ENCODE measurements at places on chromosomes 2 and 18.

DNA sequence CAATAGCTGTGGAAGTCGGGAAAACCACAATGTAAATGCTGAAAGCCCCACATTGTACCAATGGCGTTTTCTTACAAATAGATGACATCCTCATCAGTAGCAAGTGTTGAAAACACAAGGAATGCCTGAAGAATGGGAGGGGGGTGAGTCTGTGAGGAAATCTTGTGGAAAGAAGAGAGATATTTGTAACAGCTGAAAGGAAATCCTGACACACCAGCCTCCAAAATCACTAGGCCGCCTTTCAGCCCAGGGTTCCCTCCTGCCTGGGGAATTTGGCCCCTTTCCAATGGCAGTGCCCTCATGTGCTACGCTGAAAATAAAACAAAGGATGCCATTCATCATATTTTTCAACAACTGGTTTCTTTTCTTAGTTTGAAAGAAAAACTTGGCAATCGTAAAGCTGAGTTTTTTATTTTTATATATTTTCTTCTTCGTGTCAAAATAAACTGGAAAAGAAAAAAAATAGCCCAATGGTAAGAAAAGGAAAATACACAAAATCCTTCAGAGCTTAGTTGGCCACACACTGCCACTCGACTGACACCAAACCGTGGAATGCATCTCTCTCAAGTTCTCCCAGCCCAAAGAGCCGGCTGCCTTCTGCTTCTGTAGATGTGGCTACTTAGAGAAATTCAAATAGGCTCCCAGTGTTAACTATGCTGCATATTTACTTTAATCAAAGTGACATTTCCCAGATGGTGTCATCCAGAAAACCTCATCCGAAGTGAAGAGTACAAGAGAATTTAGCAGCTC is 52.0 kb downstream of the FTCDNL1 start:
- DNase-seq = no peak

DNA sequence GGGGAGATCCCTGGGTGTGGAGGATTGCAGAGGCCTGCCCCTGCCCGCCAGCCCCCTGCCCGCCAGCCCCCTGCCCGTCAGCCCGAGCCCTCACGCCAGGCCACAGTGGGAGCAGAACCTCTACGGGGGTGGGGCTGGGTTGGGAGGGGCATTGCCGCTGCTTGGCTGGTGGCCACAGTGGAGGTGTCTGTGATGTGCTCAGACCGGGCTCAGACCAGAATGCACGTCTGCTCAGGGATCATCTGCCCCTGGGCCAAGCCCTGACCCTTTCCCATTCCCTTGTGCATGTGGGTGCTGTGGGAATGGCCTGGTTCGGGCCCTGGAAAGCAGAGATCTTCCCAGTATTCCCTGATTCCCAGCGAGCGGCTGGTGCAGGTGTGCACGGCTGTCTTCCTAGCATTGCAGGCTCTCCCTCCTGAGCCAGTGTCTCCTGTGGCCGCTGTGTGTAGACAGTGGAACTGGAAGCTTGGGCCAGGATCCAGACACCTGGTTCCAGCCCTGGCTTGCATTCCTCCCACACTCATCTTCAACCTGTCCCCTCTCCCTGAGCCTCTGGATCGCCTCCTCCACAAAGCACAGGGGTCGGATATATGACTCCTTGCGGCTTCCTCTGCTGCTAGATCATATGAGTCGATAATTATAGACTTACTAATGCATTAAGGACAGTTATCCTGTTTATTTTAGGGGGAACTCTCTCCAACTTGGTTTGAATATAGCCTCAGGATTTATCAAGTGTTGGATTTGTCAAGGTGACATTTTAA is 161.6 kb downstream of the LDLRAD4 start:
- DNase-seq = no peak

- no peak for DNase-seq
Observed at GRCh38 chr2:100408104-100408503, 9.4 kb downstream of the CHST10 start.

- no peak for DNase-seq
Observed at GRCh38 chr2:165969227-165969626, 15.7 kb upstream of the TTC21B start.

GRCh38 chr18:72207280-72207679 is 336.9 kb downstream of the CBLN2 start:
- no peak for DNase-seq

DNA sequence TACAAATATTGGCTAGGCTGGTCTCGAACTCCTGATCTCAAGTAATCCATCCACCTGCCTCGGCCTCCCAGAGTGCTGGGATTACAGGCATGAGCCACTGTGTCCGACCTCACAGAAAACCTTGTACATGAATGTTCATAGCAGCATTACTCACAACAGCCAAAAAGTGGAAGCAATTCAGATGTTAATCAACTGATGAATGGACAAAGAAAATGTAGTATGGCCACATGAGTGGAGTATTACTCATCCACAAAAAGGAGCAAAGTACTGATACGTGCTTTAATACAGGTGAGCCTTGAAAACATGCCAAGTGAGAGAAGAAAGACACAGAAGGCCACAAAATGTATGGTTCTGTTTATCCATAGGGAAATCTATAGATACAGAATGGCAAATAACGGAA is 20.6 kb downstream of the CEP192 start:
- DNase-seq = no peak

DNA sequence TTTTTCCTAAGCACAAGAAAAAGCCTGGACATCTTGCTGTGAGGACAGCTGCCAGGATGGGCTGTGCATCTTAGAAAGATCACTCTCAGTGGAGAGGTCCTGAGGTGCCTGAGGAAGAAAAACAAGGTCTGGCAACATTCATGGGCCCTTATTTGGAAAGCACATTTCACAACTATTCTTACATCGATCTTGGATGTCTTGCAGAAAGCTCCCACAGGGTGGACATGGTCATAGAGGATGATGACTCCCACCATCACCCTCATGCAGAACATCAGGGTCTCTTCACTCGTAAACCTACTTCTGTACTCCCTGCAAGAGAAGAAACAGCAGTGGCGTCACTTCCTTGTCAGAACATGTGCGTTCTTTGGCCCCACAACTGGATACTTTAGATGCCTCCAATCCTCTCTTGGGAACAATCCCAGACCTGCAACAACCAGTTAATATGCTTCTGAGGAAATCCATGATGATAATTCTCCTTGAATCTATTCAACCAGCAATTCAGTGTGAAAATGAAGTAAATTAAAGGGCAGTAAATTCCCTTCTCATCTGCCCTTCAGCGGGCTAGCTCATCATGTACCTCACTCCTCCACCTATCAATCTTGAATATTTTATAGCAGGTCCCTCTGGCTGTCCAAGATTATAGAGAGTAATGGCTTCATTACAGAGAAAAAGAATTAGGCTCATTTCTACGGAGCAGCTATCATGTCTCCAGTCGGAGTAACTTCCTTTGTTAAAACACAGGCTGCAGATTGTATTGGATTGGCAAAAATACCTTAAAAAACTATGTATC is 106.2 kb downstream of the CYRIA start:
- no peak for DNase-seq

- no peak for DNase-seq
Observed at GRCh38 chr2:224927646-224928173, 114.6 kb downstream of the DOCK10 start.

- no peak for DNase-seq
Observed at GRCh38 chr2:12321886-12322285, 394.9 kb upstream of the TRIB2 start.

DNA sequence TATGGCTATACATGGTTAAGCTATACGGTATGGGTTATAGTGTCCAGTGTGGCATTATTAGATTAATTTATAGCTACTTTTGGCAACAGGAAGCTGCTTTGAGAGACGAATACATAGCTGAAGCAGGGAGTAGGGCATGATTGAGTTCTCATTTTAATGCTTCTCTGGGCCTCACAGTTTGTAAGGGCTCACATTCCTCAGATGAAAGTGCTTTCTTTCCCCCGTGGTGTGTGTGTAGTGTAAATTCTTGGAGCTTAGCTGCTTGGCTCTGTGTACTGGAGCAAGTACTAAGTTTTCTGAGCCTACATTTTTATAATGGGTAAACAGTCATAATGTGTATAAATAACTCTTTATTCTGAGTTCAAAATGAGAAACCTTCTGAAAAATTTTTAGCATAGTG is 173.7 kb downstream of the PTPRM start:
- no peak for DNase-seq

- no peak for DNase-seq
Observed at GRCh38 chr2:204389120-204389519, 156.2 kb upstream of the PARD3B start.

DNA sequence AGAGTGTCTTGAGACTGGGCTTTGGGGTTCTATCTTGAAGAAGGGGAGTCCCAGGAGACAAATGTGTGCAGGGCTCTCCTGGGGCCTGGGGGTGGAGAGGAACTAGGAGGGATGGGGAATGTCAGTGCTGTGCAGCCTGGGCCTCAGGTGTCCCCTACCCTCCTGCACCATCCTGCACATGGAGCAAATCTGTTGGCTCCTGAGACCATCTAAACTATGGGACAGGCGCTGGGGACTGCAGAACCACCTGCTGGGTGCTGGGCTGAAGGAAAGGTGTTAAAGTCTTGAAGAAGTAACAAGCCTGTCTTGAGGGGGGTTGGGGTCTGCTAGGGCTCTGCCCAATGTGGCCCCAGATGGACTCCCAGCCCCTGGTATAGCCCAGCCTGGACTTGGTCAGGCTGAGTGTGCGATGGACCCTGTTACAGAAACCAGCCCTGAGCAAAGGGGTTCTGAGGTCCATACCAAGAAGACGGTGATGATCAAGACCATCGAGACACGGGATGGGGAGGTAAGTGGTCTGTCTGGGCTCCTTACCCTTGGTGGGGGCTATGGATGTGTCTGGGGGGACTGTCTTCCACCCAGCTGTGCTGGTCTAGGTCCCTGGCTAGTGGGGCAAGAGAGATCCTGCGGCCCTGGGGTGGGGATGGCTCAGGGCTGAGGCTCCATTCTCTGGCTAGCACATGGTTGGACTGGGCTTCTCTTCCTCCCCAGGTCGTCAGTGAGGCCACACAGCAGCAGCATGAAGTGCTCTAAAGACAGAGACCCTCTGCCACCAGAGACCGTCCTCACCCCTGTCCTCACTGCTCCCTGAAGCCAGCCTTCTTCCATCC is 7.3 kb downstream of the DES start:
- no peak for DNase-seq

GRCh38 chr2:174059884-174060244 is 94.7 kb upstream of the SP3 start:
- no peak for DNase-seq

DNA sequence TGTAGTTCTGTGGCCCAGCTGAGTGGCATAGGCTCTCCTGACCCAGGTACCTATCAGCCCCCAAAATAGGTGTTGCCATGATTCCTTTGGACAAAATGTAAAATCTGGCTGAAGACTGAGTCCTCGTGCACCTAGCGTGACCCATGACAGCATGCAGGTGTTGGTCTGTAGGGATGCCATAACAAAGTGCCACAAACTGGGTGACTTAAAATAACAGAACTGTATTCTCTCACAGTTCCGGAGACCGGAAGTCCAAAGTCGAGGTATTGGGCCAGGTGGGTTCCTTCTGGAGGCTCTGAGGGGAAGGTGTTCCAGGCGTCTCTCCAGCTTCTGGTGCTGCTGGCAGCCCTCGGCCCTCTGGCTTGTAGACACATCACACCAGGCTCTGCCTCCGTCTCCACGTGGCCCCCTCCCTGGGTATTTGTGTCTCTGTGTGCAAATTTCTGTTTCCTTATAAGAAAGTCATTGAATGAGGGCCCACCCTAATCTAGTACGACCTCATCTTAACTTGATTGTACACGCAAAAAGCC is 34.5 kb downstream of the LRRFIP1 start:
- DNase-seq = no peak

GRCh38 chr2:42973726-42974125 is 181.3 kb upstream of the HAAO start:
- no peak for DNase-seq

DNA sequence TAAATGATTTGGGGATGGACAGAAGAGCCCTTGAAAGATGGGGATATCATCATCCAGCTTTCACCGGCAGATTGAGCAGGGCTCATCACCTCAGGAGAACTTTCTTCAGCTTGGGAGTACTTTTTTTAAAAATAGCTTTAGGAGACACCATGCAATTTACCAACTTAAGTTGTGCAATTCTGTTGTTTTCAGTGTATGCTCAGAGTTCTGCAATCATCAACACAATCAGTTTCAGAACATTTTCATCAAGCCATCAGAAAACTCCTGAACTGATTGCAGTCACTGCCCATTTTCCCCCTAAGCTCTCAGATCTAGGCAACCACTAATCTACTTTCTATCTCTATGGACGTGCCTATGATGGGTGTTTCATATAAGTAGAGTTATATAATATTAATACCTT is 117.7 kb downstream of the CRIM1 start:
- DNase-seq = no peak

DNA sequence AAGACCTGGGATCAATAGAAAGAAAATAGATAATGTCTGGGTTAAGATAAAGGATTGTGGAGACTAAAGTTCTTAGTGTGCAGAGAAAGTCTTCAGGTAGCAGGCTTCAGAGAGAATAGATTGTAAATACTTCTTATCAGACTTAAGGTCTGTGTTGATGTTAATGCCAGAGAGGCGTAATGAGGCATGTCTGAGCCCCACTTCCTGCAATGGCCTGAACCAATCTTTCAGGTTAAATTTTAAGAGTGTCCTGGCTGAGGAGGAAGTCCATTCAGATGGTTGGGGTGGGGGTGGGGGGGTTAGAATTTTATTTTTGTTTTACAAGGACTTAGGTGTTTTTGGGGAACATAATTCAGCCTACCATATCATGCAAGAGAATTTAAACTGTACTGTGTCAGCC is 129.5 kb downstream of the EVA1A start:
- no peak for DNase-seq

- no peak for DNase-seq
Observed at GRCh38 chr2:1837458-1837857, 93.1 kb upstream of the PXDN start.

All from NCI-H1436 treated with DMSO at 0.1 percent for 48 hours (cell line).